ENCODE measurements at places on chromosomes 16 and 17. TPM values are rescaled to one million over a fixed set of nuclear protein-coding genes. Genes with fewer than 3 reads are reported as not detected.

GRCh38 chr16:3050487-3050886, 4.1 kb downstream of the MMP25 start:
- H3K4me1 ChIP-seq = peaks cover 15% of the 10 kb centered on the region
- peaks cover 13% of the 10 kb centered on the region for H3K36me3 ChIP-seq
- H3K4me3 ChIP-seq = no peak overlapping the region

GRCh38 chr16:64362193-64362592, 759.7 kb downstream of the CDH11 start:
- no peaks in the 10 kb centered on the region for H3K4me1 ChIP-seq
- H3K27me3 ChIP-seq = no peaks in the 10 kb centered on the region
- H3K27ac ChIP-seq = no peak overlapping the region
- H3K4me3 ChIP-seq = no peak overlapping the region

- H3K36me3 ChIP-seq = peaks cover 87% of the 10 kb centered on the region
- no peak overlapping the region for H3K27ac ChIP-seq
- DNase-seq = no peak
- H3K4me3 ChIP-seq = no peak overlapping the region
- H3K4me1 ChIP-seq = peaks cover 13% of the 10 kb centered on the region
- no peaks in the 10 kb centered on the region for H3K27me3 ChIP-seq
Measured at GRCh38 chr16:68076560-68076959, 8.6 kb upstream of the NFATC3 start.

DNA sequence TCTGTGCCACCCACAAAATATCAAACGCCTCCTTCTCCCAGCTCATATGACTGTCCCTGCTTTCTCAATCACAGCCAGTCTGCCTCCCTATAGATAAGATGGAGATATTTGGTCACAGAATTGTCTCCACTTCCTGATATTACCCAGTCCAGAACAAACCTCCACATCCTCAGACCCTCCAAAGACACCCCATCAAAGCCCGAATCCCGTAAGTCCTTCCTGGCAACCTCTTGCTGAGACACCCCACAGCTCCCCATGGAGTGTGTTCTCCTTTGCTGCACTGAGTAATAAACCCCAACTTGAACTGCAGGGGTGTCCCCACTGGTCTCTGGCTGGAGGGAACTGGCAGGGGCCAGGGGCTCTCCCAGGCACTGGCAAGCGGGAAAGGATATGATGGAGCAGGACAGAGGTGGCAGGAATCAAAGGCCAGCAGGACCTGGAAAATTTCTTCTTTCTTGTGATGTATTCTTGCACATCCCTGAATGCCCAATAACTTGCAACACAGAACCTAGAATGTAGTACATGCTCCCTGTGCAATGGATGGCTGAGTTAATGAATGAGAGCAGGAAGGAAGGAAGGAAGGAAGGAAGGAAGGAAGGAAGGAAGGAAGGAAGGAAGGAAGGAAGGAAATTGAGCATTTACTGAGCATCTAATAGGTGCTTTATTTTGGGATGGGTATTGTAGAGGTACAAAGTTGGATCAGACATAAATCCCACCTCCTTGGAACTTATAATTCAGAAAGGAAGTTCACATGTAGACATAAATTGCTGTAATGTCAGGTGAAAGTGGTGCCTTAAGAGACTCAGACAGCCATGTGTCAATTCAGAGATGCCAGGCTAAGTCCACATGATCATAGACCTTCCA, 13.9 kb downstream of the TMEM114 start:
- H3K4me1 ChIP-seq = peaks cover 16% of the 10 kb centered on the region
- H3K4me3 ChIP-seq = no peak overlapping the region
- H3K36me3 ChIP-seq = no peaks in the 10 kb centered on the region
- H3K27me3 ChIP-seq = no peaks in the 10 kb centered on the region
- no peak overlapping the region for H3K27ac ChIP-seq
- no peak for DNase-seq

DNA sequence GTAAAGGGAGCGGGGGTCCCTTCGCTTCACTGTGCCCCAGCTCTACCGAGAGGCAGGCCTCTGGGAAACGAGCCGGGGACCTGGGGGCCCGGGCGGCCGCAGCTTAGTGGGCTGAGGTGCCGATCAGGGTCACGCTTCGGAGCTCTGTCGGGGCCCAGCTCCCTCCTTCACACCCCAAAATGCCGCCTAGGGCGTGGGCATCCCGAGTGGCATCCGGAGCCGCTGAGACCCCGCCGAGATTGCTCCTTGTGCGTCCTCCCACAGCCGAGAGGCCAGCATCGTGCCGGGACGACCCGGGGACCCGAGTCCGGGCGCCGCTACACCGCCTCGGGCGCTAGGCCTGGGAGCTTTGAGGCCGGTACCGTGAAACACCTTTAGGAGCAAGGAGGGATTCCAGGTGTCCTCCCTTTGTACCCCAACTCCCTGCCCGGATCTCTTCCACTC, 1.3 kb downstream of the SALL1 start:
- H3K27ac ChIP-seq = peak overlapping the region; percentile 94
- DNase-seq = no peak
- H3K4me3 ChIP-seq = peak overlapping the region; percentile 76
- peaks cover 5% of the 10 kb centered on the region for H3K36me3 ChIP-seq
- peaks cover 51% of the 10 kb centered on the region for H3K27me3 ChIP-seq

- H3K4me1 ChIP-seq = no peaks in the 10 kb centered on the region
- no peak overlapping the region for H3K27ac ChIP-seq
- DNase-seq = no peak
- no peaks in the 10 kb centered on the region for H3K36me3 ChIP-seq
Measured at GRCh38 chr16:50765260-50765659, 23.4 kb downstream of the CYLD start.

- no peaks in the 10 kb centered on the region for H3K27me3 ChIP-seq
- H3K4me3 ChIP-seq = no peak overlapping the region
- peaks cover 25% of the 10 kb centered on the region for H3K36me3 ChIP-seq
Measured at GRCh38 chr17:17726458-17727060, 45.3 kb downstream of the RAI1 start.

GRCh38 chr17:75475144-75475835, 18.9 kb downstream of the TMEM94 start:
- DNase-seq = peak; percentile 53
- H3K27me3 ChIP-seq = no peaks in the 10 kb centered on the region
- H3K4me3 ChIP-seq = no peak overlapping the region
- peak overlapping the region; percentile 85 for H3K27ac ChIP-seq
- peaks cover 38% of the 10 kb centered on the region for H3K36me3 ChIP-seq

DNA sequence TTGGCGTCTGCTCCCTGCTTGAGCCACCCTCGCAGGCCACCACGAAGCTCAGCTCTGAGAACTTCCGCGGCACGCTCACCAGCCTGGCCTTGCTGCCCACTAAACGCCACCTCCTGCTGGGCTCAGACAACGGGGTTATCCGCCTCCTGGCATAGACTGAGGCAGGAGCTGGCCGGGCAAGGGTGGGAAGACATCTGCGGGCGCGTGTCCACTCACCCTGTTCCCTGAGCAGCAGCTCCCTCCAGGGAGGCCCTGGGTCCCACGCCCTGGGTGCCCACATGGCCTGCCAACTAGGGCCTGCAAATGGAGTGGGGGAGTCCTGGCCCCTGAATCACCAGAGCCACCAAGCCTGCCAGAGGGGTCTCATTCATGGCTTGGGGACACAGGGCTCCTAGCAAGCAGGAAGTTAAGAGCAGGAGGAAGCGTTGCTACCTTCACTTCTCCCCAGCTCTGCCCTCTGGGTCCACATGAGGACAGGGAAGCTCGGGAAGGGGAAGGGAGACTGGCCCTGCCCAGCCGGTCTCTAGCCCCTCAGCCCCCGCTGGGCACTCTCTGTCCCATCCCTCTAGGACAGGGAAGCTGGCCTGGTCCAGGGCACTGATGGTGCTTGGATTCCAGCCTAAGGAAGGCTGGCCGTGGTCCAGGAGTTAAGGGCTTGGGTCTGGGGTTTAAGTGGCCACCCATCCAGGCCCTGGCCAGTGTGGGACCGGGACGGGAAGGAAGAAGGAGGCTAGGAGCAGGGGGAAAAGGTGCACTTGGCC, 5.0 kb upstream of the SERPINF2 start:
- no peaks in the 10 kb centered on the region for H3K27me3 ChIP-seq
- no peak for DNase-seq
- peaks cover 53% of the 10 kb centered on the region for H3K36me3 ChIP-seq
- no peak overlapping the region for H3K4me3 ChIP-seq

- no peak for DNase-seq
- H3K4me3 ChIP-seq = no peak overlapping the region
- H3K4me1 ChIP-seq = peaks cover 7% of the 10 kb centered on the region
- no peaks in the 10 kb centered on the region for H3K36me3 ChIP-seq
Measured at GRCh38 chr17:31680126-31680525, 178.9 kb downstream of the COPRS start.

GRCh38 chr17:75614006-75614405, 19.2 kb upstream of the SMIM5 start:
- H3K36me3 ChIP-seq = peaks cover 80% of the 10 kb centered on the region
- H3K4me3 ChIP-seq = no peak overlapping the region
- no peaks in the 10 kb centered on the region for H3K27me3 ChIP-seq
- DNase-seq = no peak

GRCh38 chr17:45311760-45312476, 4.9 kb downstream of the MAP3K14 start:
- peak overlapping the region; percentile 61 for H3K27ac ChIP-seq
- no peak overlapping the region for H3K4me3 ChIP-seq
- H3K27me3 ChIP-seq = no peaks in the 10 kb centered on the region
- peaks cover 7% of the 10 kb centered on the region for H3K36me3 ChIP-seq

DNA sequence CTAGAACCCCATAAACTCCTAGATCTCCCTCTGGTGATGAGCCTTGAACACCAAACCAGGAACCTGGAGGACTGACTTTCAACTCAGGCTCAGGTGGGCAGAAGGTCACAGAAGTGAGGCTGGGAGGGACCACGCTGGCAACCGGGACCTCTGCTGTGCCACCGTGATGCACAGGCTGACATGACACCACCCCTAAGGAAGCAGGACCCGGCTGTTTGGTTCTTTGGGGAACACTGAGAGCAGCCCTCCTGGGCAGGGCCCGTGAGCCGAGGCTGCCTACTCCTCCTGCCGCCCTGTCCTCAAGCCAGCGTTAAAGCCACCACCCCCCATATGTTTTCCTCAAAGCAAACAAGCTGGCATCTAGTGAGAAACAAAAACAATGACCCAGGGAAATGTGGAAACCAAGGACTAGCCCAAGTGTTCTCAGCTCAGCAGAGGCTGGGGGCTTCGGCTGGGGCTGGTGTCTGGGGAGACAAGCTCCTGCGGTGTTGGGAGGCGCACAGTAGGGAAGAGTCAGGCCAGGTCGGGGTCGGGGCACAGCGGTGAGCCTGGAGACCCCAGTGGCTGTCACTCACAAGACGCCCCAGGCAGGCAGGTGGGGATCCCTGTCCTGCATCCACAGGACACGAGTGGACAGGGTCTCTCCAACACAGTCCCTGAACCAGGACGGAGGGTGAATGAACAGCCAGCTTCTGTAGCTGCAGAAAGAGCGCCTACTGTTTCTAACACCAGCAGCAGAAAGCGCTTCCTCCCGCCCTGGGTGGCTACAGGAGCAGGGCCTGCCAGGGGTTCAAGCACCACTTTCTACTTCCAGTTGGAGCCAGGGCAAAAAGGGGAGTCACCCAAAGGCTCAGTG, 1.7 kb downstream of the SMIM5 start:
- no peaks in the 10 kb centered on the region for H3K27me3 ChIP-seq
- peaks cover 76% of the 10 kb centered on the region for H3K36me3 ChIP-seq
- peaks cover 56% of the 10 kb centered on the region for H3K4me1 ChIP-seq
- no peak for DNase-seq
- H3K27ac ChIP-seq = peak overlapping the region; percentile 96
- peak overlapping the region; percentile 43 for H3K4me3 ChIP-seq

GRCh38 chr17:71902894-71903506, 217.8 kb upstream of the SOX9 start:
- H3K27me3 ChIP-seq = no peaks in the 10 kb centered on the region
- no peak overlapping the region for H3K4me3 ChIP-seq
- no peak for DNase-seq
- H3K4me1 ChIP-seq = no peaks in the 10 kb centered on the region
- H3K27ac ChIP-seq = no peak overlapping the region
- no peaks in the 10 kb centered on the region for H3K36me3 ChIP-seq

DNA sequence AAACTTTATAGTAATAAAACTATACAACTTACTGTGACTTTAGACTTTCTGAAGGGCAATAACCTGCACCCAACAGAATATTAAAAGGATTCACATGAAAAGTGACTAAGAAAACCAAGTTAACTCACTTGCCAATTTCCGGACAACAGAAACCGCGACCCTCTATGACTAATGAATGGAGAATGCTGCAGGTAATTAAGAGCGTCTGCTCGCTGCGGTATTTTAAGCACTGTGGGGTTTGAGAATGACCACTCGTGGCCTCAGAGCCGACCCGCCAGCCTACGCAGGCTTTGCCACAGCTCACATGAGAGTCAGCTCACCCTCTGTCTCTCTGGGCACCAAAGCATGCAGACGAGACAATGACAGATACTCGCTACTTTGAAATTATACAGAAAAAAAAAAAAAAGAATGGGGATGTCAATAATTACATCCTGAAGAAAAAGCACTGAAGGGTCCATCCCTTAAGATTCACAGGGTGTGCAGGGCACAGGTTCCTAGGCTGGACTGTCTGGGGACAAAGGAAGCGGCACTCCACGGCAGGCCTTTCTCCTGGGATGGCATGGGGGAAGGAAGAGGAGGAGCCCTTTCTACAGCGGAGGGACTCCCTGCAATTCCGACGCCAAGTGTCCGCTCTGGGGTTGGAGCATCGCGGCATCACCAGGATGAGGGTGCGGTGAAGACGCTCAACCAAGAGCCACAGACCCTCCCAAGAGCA, 35.0 kb downstream of the ZCCHC14 start:
- H3K4me1 ChIP-seq = peaks cover 14% of the 10 kb centered on the region
- no peak overlapping the region for H3K27ac ChIP-seq
- DNase-seq = no peak
- no peaks in the 10 kb centered on the region for H3K27me3 ChIP-seq

DNA sequence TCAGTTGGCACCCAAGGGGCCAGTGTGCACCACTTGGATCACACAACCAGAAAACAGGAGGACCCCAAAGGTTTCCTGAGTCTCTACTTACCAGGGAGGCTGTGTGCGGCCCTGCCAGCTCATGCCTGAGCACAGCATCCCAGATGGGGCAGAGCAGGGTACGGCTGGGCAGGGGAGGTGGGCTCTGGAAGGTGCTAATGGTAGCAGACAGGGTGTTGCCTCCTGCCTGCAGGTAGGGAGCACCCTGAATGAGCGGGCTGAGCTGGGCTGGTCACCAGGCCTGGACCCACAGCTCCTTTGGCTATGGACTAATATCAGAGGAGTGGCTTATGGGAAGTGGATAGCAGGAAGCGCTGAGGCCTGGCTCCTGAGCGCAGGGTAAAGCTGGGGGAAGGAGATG, 14.6 kb downstream of the RECQL5 start:
- peaks cover 23% of the 10 kb centered on the region for H3K4me1 ChIP-seq
- no peak for DNase-seq
- H3K27me3 ChIP-seq = no peaks in the 10 kb centered on the region
- H3K27ac ChIP-seq = no peak overlapping the region
- no peak overlapping the region for H3K4me3 ChIP-seq

The FBXW10 gene
- 0.71 TPM for polyA plus RNA-seq

The CCL4 gene
- 8.4 TPM for polyA plus RNA-seq

The LPO gene
- 0.81 TPM for polyA plus RNA-seq

The ZNF764 gene
- polyA plus RNA-seq = 15.5 TPM

The RTN4RL1 gene
- 8.0 TPM for polyA plus RNA-seq

The HOXB4 gene
- polyA plus RNA-seq = 16.6 TPM

The SUPT6H gene
- 63.7 TPM for polyA plus RNA-seq

The MYOCD gene
- 0.40 TPM for polyA plus RNA-seq

The SKAP1 gene
- 32.3 TPM for polyA plus RNA-seq

All from spinal cord (tissue), 10 donors.